Stimulated activated CD4-positive, alpha-beta T cell treated with anti-CD3 and anti-CD28 coated beads, Interleukin-1b, Interleukin-23, amount 100 ng/mL, for 4 hours (primary cell): ENCODE measurements at places on chromosomes 6 and 20.

- DNase-seq = no peak
Observed at GRCh38 chr20:13022401-13023155, 13.8 kb downstream of the SPTLC3 start.

GRCh38 chr6:52139985-52140680 lies 46.0 kb upstream of the IL17A start:
- DNase-seq = no peak

DNA sequence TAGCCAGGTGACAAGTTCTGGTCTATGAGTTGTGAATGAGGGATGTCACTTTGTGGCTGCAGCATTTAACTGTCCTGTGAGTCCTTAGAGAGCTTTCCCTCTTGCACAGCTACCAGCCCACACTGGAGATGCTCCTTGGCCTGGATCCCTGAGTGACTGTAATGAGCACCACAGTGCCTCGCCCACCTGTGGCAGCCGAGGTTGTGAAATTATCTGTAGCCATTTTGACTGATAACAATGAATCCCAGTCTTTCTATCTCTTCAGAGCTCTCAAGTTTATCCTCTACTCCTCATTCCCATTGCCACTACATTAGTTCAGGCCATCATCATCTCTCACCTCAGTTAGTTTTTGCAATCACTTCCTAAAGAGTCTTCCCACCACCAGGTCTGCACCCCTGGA lies 41.3 kb upstream of the BEND3 start:
- no peak for DNase-seq

DNA sequence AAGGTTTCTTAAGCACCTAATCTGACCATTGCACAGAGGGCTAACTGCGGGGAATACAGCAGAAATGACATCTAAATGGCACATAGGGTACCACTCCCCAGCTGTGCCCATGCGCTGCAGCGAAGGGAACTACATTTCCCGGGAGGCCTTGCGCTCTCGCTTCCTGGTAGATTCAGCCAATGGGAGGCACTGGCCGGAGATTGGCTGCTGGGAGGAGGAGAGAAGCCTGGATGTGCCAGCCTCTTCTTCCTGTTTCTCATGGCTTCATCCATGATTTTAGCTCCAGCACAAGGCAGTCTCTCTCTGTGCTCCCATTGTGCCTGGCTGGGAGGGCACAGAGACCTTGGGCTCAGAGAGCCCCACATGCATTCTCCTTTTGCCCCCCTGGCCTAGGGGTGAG lies 101.7 kb upstream of the FOXA2 start:
- DNase-seq = no peak
